Activated naive CD4-positive, alpha-beta T cell treated with anti-CD3 and anti-CD28 coated beads, Interleukin-2, amount 50 U/mL, for 72 hours (primary cell): ENCODE measurements at places on chromosomes 16 and 17. TPM values are rescaled to one million over a fixed set of nuclear protein-coding genes. Genes with fewer than 3 reads are reported as not detected.

DNA sequence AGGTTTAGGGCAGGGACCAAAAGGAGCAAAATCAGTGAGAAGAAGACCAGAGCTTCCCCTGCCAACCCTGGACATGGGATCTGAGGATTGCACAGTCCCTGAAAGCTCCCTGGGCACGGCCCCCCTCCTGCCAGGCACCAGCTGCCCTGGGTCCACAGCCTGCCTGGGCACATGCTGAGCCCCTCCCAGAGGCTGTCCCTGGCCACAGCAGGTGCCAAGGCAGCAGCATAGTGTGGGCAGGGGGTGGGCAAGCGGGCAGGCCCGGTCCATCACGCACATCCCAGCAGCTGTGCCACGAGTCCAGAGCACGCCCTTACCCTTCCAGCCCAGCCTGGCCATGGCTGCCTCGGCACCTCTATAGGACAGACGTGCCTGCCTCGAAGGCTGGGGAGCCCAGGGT lies 12.7 kb downstream of the SCN4A start:
- DNase-seq: no peak

GRCh38 chr17:4948931-4949320 lies 596 bp upstream of the PFN1 start:
- DNase-seq: peak; percentile 81

DNA sequence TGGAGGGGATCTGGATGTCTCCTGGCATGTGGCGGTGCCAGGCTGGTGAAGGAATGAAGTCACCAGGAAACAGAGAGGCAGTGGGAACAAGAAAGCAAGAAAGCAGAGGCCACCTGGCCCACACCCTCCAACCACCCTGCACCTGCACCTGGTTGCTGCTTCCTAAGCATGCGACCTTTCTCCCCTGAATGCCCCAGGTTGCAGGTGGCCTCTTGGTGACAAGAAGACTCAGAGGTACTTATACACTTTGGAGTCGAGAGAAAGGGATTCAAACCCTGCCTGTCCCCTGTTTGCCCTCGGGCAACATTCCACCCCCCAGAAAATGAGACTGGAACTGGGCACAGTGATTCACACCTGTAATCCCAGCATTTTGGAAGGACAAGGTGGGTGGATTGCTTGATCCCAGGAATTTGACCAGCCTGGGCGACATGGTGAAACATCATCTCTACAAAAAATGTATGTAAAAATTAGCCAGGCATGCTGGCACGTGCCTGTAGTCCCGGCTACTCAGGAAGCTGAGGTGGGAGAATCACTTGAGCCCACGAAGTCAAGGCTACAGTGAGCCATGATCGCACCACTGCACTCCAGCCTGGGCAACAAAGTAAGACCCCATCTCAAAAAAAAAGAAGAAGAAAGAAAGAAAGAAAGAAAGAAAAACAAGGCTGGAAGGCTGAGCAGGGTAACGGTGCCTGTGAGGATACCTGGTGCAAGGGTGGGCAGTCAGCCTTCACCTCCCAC lies 34.6 kb upstream of the TNRC6C start:
- no peak for DNase-seq

DNA sequence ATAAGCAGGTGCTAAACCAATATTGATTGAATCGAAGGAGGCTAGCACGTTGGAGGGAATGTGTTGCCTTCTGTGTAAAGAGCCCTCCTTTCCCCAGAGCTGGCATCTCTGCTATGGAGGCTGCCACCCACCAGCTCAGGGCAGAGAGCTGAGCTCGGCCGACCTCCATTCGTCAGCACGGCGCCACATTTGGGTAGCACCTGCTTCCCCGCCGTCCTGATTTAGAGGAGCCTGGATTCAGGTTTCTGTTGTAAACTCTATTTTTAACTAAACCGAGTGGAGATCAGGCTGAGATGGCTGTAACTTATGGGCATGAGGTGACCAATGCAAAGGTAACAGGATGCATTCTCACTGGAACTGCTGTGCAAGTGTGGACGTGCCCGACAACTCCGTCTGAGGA lies 172.5 kb downstream of the CCDC182 start:
- no peak for DNase-seq

Gene TP53TG3F
- total RNA-seq: not detected

Gene ATP1B2
- 0.25 TPM for total RNA-seq
